ENCODE measurements at places on chromosomes 16 and 17. TPM values are rescaled to one million over a fixed set of nuclear protein-coding genes. Genes with fewer than 3 reads are reported as not detected.

Gene KCNG4
- total RNA-seq: not detected

DNA sequence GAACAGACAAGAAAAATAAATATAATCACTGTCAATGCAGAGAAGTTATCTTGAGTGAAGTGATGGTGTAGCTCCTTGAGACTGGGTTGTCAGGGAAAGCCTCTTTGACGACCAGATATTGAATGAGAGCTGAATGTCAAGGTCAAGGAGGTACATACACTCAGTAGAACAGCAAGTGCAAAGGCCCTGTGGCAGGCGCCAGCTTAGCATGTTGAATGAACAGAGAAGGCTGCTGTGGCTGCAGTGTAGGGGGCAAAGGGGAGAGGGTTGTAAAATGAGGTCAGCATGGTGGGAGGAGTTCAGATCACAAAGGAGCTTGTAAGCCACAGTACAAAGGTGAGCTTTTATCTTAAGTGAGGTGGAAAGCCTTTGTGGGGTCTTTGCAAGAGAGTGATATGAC is 111.5 kb downstream of the ZFHX3 start:
- DNase-seq: no peak

DNA sequence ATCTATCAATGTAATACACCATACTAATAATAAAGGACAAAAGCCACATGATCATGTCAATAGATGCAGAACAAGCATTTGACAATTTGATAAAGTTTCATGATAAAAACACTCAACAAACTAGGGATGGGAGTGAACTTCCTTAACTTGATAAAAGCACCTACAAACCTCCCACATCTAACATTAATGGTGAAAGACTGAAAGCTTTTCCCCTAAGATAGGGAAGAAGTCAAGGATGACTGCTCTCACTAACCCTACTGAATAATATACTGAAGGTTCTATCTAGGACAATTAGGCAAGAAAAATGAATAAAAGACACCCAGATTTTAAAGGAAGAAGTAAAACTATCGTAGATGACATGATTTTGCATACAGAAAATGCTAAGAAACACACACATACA is 10.4 kb upstream of the DYNLL2 start:
- no peak for DNase-seq

- peak; percentile 39 for DNase-seq
Observed at GRCh38 chr16:50428116-50428515, 59.3 kb upstream of the BRD7 start.

DNA sequence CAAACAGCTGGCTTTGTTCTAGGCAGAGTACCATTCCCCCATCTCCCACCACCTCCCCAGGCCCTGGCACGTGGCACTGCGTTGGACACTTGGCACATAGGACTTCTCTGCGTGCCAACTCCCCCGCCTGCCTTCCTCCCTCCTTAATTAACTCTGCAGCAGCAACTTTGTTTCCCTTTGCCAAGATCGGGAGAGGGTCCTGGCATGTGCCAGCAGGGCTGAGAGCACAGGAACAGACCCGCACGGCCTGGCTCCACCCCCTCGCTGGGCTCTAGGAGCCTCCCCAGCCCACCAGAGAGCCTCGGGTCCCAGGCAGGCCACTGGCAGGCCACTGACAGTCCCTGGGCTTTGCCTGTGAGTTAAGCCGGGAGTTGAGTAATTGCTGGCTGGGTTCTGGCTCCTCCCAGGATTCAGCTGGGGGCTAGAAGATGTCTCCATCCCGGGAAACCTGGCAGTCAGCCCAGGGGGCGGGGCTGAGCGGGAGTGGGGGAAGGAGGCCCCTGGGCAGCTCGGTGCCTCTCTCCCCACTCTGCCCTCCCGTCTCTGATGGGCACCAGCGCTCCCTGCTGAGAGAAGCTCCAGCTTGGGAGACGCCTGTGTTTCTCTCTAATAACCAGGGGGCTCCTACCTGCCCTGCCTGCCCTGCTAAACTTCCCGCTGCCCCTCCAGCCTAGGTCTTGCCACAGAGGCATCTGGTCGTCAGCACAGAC is 224.0 kb upstream of the TNRC6C start:
- DNase-seq: peak; percentile 30

GRCh38 chr17:50189550-50190292 is 11.7 kb downstream of the COL1A1 start:
- DNase-seq: no peak

DNA sequence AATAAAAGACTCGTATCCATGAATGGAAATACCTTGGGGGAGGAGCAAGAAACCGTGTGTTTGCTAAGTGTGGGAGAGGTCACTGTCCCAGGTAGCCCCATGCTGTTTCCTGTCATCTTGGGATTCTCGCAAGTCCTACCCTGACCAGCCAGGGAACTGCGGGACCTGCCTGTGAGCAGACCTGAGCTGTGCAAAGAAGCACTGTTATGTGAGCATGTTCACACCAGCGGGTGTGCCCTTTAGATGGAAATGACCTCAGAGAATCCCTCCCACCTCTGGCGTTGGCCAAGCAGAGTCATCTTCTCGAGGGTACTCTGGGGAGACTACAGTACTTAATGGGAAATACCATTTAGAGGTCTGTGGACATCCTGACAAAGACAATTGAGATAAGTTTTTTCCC is 127.0 kb upstream of the MON1B start:
- no peak for DNase-seq

DNA sequence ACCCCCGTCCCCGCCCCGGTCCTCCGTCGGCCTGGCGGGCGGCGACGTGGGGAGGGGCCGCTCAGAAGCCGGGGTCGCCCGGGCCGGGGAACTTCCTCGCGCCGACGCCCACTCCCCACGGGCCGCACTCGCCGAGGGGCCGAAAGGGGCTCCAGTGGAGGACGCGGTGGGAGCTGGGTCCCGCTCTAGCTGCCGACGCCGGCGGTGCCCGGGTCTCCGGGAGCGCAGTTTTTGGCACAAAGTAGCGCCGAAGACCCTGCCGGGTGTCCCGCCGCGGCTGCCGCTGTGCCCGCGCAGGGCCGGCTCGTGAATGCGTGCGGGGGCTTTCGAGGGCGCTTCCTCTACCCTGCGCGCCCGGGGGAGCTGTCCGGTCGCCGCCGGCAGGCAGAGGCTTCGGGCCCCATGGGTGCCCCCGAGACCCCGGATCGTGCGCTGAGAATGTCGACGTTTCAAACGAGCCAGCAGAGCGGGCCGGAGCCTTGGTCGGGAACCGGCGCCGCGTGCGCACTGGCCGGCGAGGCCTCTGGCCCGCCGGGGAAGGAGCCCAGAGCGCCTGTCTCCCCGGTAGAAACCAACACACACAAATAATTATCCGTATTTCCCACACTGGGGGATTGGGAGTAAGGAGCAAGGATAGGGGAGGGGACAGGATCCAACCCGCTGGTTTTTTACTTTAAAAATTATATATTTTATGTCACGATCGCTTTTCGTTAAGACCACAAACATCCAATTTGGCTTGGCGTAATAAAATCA is 46.6 kb upstream of the SLC38A10 start:
- DNase-seq: no peak

- no peak for DNase-seq
Observed at GRCh38 chr16:12350945-12351344, 374.4 kb downstream of the SNX29 start.

Gene CLDN7
- 2.0 TPM for total RNA-seq

Gene P2RX5
- total RNA-seq: 0.29 TPM

DNA sequence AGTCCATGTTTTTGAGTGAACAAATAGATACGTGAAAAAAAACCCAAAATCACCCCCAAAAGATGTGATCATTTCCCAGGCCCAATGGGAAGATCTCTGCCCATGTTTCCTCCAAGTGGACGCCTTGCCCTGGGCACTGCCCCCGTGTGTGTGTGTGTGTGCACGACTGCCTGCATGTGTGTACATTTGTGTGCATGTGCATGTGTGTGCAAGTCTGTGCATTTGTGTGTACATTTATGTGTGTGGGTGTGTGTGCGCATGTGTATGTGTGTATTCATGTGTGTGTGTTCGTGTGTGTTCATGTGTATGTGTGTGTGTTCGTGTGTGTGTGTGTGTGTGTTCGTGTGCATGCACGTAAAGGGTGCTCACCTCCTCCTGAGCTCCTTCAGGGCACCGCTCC is 16.8 kb upstream of the LRRC37A3 start:
- no peak for DNase-seq

DNA sequence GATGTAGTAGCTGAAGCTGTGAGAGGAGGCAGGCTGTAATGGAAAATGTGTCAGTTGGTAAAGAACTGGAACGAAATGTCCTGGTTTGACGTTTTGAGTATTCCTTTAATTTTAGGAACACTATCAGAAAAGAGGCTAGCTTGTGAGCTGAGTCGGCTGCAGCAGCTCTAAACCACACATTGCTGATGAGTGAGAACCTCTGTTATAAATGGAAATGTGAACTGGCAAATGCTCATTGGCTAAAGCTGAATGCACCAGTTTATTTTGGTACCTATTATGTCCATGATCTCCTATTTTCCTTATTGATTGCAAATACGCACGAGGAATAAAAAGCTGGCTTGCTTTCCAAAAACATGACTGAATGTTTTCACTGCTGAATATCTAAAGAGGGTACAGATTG is 11.0 kb upstream of the WIPI1 start:
- peak; percentile 19 for DNase-seq

DNA sequence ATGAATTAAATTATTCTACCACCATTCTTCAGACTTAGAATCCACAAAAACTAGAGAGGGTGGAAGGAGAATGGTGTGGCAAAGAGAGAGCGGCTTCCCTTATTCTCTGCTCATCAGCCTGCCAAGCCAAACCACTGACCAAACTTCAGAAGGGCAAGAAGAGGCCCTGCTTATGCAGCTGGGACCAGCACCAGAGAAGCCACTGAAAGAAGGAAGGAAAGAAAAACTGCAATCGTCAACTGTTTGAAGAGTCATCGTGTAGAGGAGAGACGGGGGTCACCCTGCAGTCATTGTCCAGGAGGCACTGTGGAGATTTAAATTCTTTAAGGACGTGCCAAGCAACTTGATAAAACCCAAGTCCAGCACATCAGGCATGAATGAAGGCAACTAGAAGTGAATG is 15.6 kb downstream of the PMP22 start:
- no peak for DNase-seq

Gene ATF7IP2
- 14.6 TPM for total RNA-seq

Gene CEP20
- total RNA-seq: 59.6 TPM

DNA sequence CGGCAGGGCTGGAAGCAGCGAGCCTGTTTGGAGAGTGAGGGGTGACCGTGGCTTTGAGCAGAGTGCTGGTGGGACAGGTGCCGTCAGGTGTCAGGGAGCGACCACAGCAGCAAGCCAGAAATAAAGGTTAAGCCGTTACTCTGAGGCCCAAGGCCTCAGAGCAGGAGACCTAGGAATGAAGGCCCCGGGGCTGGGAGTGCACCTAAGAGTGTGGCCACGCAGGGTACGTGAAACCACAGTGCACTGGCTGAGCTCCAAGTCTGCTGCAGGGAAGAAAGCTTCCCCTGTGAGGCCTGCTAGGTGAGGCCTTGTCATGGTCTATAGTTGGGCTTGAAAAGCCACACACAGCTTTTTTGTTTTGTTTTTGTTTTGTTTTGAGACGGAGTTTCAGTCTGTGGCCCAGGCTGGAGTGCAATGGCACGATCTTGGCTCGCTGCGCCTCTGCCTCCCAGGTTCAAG is 8.7 kb downstream of the CLUAP1 start:
- peak; percentile 28 for DNase-seq

DNA sequence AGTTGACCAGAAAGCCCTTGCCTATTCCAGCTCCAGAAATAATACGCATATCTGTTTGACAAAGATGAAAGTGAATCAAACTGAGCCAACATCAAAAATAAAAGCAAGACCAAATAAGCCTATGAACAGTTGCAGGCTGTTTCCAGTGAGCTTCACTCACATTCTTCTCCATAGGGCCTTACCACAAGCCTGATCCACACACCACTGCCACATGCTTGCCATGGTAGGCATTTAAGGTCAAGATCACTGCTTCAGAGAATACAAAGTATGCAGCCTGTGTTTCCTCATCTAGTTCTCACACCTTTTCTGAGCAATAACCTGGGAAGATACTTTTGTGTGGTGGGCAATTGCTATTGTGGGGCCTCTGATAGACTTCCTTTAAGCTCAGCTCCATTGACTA is 1060.2 kb downstream of the CDH11 start:
- DNase-seq: no peak

Gene KRT17
- 35.9 TPM for total RNA-seq

- no peak for DNase-seq
Observed at GRCh38 chr17:2435181-2435741, 34.4 kb upstream of the MNT start.

GRCh38 chr17:36495076-36495578 is 8.6 kb downstream of the ZNHIT3 start:
- DNase-seq: no peak

GRCh38 chr16:88702371-88703210 is 3.6 kb downstream of the RNF166 start:
- no peak for DNase-seq

Gene C17orf78
- not detected for total RNA-seq

DNA sequence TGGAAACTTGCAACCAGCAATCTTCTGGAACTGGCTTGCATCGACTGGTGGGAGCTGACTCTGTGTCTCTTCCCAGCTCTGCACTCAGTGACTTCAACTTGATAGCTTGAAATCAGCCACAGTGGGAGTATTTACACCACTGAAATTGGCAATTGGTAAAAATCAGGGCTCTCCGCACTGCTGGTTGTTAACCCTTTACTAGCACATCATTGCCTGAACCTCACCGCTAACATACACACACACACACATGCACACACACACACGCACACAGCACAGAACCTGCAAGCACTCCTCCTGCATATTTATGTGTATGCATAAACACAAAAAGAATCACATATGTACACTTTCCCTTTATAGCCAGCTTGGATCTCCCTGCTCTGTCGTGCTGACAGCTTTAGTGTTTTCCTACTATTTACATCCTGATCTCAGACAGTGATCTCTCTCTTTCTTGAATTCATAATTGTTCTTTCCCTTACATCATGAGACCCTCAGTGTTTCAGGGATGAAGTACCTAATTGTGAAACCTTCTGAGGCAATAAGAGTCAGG is 7.9 kb upstream of the TMIGD1 start:
- DNase-seq: no peak

GRCh38 chr17:75397217-75397616 is 8.3 kb downstream of the GRB2 start:
- DNase-seq: no peak

- no peak for DNase-seq
Observed at GRCh38 chr17:58597371-58597770, 82.9 kb upstream of the MTMR4 start.

Gene VMO1
- total RNA-seq: 1.3 TPM

DNA sequence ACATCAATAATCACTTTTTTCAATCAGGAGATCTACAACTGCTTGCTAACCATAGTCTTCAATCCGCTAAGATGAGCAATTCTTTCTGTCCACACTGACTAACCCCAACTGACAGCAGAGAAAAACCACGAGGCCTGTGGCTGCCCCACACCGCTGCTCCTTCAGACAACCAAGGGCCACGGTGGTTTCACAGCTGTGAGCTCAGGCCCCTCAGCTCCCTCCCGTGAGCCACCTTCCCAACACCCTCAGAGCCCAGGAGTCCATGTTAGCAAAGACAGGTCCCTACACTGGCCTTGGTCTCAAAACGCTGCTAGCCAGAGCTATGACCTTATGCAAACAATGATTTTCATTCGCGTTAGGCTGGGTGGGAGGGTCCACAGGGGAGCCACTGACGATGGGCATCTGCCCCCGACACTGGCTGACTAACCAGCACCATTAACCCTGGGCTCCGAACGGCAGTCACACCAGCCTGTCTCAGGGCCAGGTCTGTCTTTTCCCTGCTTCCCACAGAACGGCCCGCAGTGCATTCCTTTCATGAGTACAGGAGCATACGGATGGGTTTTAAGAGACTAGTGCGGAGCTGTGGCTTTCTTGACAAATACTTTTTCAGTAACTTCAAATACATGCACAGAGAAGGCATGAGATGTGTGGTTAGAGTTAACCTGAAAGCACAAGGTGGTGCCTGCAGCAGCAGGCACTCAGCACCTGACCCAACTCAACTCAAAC is 67.3 kb downstream of the ANKRD11 start:
- peak; percentile 83 for DNase-seq
